ENCODE measurements at places on chromosomes 5 and 9.
A peak's percentile ranks its signal among the peaks of the same experiment; 100 is the strongest.

DNA sequence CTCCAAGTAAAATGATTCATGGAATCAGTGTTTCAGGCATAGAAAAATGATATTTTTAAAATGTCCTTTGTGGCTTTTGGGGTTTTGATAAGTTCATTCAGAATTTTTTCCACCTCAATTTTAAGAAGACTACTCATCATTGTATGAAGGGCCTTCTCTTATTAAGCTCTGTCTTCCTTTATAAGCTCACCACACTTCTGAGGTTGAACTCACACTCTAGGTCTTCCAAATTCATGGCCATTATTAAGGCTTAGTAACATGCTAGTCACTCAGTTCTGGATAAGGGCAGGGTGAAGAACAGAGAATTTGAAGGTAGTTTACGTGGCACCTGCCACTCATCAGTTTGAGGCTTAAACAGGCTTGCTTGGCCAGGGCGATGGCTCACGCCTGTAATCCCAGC lies 4.2 kb downstream of the MELK start:
- DNase-seq, result no peak

- DNase-seq, result peak; percentile 92
Measured at GRCh38 chr9:136847826-136848392, 1.3 kb upstream of the PHPT1 start.

GRCh38 chr5:137612576-137612975 lies 113.5 kb upstream of the SPOCK1 start:
- no peak for DNase-seq

DNA sequence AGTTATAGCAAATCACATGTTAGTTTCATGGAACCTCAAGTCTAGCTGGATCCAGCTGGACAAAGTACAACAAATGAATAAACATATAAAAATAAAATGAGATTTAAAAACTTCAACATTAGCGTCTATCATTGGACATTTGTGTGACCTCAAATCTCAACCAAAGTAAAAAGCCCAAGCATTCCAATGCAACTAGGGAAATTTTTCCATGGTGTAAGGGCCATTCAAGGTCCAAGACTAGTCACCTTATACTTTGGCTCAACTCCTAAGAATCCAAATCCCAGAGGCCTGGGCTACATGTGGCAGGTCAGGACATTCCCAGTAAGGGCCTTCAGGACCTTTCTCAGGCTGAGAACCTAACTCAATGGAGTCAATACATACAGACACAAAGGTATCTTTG lies 137.4 kb upstream of the DMAC1 start:
- no peak for DNase-seq

GRCh38 chr9:2621722-2622460 lies at the start of gene VLDLR:
Gene VLDLR (plus strand): TSS chr9:2621787. CDS start chr9:2622190, 403 bp downstream.
- peak; percentile 66 for DNase-seq

- DNase-seq, result no peak
Measured at GRCh38 chr5:23405316-23406068, 101.9 kb upstream of the PRDM9 start.

GRCh38 chr5:78720227-78720985 lies 71.8 kb upstream of the LHFPL2 start:
- no peak for DNase-seq

DNA sequence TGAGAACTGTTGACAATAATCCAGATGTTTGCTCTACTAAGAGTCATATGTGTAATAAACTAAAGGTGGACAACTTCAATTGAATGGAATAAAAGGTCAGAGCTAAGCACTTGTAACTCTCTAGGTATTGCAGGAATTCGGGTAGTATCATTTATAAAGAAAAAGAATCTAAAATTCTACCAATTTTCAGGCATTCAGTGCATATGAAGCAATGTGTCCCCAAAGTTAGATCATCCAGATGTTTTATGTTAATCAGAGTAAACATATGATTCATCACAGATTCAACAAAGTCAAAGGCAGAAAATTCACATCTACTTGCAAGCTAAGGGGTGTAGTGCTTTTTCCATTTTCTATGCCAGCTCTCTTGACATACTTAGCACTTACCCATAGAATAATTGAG lies 477.1 kb downstream of the PDE4D start:
- no peak for DNase-seq

GRCh38 chr9:84940294-84940693 lies 270.8 kb downstream of the NTRK2 start:
- DNase-seq, result no peak

DNA sequence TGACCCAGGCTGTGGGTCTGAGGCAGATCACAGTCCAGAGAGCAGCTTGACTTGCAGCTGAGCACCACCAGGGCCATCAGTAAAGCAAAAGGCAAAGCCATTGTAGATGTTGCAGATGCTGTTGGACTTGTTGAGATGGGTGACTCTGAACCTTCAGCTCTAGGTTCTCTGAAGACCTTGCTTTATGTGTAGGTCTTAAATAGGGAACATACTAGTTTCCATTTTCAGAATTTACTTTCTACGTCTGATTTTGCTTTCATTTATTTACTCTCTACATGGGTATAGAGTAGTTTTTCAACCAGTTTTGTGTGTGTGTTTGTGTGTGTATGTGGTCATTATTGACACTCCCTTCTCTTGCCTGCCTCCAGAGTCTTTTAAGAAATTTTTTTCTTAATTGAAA lies at the start of gene IFNA6:
TSS of gene IFNA6 (minus strand) at position 101 of the 400 bp plus-strand sequence. CDS start at position 101, 0 bp downstream.
- no peak for DNase-seq

- DNase-seq, result no peak
Measured at GRCh38 chr5:112549605-112550166, 130.6 kb upstream of the EPB41L4A start.

DNA sequence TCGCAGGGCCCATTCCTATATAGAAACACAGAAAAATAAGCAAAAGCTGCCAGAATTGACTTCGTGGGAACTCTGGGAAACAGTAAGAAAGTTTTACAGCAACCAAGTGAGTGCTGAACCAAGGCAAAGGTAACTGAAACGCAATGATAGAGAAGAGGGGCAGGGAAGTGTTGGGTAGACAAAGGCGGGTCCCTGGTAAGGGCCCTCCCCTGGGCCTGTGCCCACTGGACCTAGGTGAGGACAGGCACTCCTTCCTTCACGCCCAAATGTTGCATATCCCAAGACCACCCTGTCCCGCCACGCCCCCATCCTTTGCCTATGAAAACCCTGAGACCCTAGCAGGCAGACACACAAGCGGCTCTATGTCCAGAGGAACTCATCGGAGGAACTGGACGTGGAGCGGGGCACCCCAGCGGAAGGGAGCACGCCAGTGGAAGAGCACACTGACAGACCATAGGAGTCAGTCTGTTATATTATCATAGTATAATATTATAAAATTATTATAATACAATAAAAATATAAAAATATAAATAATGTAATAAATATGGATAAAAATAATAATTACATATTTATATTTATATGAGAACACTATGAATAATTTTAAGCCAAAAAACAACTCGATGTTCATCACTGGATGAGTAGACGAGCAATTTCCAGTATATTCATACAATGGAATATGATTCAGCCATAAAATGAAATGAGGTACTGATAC lies 27.9 kb downstream of the CDKN2A start:
- no peak for DNase-seq

- DNase-seq, result no peak
Measured at GRCh38 chr5:72302171-72302570, 17.9 kb downstream of the MRPS27 start.

- no peak for DNase-seq
Measured at GRCh38 chr5:170329524-170329923, 31.9 kb upstream of the LCP2 start.

GRCh38 chr9:108104991-108105390 lies 615.4 kb upstream of the KLF4 start:
- no peak for DNase-seq

- DNase-seq, result no peak
Measured at GRCh38 chr5:81767938-81768337, 17.0 kb upstream of the SSBP2 start.

DNA sequence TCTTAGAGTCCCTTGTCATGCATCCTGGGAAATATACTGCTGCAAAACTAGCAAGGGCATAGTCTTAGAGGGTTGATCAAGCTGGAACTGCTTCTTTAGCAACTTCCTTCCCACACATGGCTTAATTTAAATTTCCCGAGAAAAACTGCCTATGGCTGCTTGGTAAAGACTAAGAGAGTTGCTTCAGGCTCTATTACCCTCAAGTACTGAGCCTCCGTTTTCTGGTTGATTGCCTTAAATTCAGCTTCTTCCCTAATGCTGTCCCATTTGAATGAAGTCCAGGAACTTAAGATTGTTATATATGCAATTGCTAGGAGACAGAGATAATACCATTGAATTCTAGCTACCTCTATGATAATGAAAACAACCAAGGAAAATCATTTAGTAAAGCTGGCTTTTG lies 385.7 kb upstream of the CYLC2 start:
- DNase-seq, result no peak

- no peak for DNase-seq
Measured at GRCh38 chr5:95114902-95115301, 170.0 kb downstream of the MCTP1 start.

GRCh38 chr5:34564710-34565235 lies 91.4 kb upstream of the RAI14 start:
- no peak for DNase-seq

DNA sequence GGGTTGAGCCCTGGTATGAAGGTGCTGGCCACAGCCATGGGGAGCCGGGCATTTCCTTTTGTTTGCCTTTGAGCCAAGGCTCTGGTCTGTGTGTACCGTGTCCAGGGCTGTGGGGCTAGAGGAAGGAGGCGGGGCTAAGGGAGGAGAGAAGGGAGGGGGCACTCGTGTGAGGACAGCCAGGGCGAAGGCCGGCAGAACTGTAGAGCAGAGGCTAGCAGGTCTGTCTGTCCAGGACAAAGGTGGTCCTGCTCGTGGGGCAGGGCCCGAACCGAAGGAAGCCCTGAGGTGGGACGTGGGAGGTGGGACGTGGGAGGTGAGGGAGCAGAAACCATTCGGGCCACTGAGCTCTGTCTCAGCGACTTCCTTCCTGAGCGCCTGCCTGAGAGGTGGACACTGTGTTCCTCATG lies 41.3 kb upstream of the TESK1 start:
- peak; percentile 40 for DNase-seq

DNA sequence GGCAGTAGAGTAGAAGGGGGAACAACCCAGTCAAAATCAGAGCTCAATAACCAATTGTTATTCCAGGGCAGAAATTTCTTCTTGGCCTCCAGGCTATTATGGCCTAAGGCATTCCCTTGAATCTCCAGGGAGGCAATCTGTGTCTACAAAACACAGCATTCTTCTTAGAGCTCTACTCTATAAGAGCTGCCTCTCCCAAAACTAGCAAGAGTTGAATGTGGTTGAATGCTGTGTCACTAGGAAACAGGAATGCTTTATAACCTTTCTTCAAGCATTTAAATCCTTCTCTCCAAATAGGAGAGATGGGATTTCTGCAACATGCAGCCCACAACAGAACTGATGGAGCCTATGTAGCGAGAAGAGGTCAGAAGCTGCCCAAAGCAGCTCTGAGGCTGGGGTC lies 97.1 kb upstream of the APC start:
- DNase-seq, result no peak

DNA sequence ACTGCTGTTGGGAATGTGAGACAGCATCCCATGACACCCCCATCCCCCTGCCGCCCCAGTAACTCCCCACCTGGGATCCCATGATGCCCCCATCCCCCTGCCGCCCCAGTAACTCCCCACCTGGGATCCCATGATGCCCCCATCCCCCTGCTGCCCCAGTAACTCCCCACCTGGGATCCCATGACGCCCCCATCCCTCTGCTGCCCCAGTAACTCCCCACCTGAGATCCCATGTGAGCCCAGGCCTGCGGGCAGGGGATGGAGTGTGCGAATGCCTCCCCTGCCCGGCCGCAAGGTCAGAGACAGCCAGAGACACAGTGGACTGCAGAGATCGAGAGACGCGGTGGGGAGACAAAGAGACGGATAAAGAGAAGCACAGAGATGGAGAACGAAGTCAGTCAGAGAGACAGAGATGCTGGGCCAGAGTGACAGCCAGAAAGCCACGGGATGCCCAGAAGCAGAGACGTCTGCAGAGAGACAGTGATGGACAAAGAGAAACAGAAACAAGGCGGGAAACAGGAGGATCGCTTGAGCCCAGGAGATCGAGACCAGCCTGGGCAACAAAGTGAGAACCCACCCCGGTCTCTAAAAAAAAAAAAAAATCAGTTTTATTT lies 992 bp downstream of the SH2D3C start:
- no peak for DNase-seq

DNA sequence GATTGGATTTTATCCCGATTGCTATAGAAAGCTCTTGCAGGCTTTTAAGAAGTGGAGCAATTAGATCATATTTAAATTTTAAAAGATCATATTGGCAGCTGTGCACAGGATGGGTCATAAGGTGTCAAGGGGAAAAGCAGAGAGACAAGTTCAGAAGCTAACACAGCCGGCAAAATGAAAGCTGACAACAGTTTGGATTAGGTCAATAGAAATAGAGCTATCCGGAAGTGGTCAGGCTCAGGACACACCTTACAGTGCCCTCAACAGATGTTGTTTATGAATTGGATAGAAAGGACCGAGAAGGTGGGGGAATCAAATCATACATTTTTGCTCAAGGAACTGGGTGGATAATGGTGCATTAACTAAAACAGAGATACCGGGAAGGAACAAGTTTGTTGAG lies 46.3 kb upstream of the MARCHF11 start:
- DNase-seq, result no peak

GRCh38 chr5:124596595-124597421 lies 149.6 kb downstream of the ZNF608 start:
- no peak for DNase-seq

DNA sequence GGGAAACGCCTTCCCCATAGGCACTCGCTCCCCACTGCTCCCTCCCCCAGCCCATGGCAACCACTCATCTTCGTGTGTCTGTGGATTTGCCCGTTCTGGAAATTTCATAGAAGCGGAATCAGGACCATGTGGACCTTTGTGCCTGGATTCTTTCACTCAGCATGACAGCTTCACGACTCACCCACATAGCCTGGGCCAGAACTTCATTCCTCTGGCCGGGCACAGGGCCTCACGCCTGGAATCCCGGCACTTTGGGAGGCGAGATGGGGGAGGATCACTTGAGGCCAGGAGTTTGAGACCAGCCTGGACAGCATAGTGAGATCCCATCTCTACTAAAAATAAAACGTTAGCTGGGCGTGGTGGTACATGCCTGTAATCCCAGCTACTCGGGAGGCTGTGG lies 12.1 kb upstream of the DIPK1B start:
- DNase-seq, result no peak

DNA sequence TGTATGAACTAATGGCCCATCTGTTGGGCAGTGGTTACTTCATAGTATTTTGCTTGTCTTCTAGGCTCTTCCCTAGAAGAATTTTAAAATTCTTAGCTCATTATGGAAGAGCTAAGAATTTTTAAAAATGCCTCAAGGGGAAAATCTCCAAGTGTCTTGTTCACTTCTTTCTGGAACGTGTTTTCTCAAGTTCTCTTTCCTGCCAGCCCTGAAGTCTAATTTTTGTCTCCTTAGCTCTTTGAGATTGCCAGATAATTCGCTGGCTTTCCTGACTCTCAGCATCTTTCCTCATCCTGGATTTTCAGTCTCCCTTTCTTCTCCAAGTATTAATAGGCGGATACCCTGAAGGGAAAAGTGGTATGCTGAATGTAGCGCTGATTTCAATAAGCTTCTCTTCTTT lies 395.4 kb downstream of the ARRDC3 start:
- no peak for DNase-seq

DNA sequence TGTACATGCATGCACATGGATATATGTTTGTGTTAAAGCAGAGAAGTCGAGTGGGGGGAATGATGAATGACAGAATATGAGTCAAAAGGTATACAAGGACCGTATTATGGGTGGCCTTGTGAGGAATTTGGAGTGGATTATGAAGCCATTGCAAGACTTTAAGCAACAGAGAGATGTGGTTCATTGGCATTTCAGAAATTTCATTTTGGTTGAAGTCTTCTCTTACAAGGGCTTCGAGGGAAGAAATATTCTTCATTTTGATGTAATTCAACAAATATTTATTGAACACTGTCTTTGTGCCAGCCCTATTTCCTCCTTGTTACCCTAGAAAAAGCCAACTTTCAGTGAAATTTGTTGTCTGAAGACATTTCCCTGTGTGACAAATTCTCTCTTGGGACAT lies 83.9 kb upstream of the SLCO6A1 start:
- DNase-seq, result no peak
